ENCODE measurements at places on chromosomes 4 and X.

- DNase-seq: no peak
These were observed 83.0 kb upstream of the ADRA2C start for GRCh38 chr4:3683077-3683743.

- DNase-seq: no peak
These were observed 42.8 kb upstream of the KLF3 start for GRCh38 chr4:38621028-38621684.

- DNase-seq: peak; percentile 69
These were observed 1.4 kb downstream of the NKX6-1 start for GRCh38 chr4:84497504-84498202.

- DNase-seq: peak; percentile 60
These were observed 96.4 kb upstream of the DDIT4L start for GRCh38 chr4:100286636-100287035.

- DNase-seq: no peak
These were observed 7.2 kb downstream of the P2RY8 start for GRCh38 chrX:1529756-1530155.

GRCh38 chr4:109699553-109700225 lies 3.6 kb downstream of the CASP6 start:
- DNase-seq: no peak

- DNase-seq: no peak
These were observed 184.7 kb upstream of the FRMPD4 start for GRCh38 chrX:11953615-11954014.

DNA sequence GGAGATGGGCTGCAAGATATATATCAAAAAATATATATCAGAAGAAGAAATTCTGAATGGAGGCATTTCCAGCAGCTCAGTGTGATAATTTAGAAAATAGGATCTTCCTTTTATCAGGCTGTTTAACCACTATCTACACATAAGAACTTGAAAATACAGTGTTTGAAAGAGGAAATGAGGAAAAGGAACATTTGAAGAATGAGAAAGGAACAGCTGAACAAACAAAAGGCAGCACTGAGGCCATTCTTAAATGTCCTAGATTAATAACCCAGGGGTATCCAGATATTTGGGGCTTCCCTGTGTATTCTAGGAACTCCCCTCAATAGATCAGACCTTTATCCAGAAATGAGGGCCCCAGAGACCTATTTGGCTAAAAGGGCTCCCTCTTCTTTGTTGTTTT lies 4.1 kb downstream of the SLC39A8 start:
- no peak for DNase-seq

Measured in endodermal cell (in vitro differentiated cells).